ENCODE measurements at places on chromosomes 11 and 22.

- no peak for DNase-seq
These were observed 4.8 kb downstream of the NRXN2 start for GRCh38 chr11:64718084-64718779.

DNA sequence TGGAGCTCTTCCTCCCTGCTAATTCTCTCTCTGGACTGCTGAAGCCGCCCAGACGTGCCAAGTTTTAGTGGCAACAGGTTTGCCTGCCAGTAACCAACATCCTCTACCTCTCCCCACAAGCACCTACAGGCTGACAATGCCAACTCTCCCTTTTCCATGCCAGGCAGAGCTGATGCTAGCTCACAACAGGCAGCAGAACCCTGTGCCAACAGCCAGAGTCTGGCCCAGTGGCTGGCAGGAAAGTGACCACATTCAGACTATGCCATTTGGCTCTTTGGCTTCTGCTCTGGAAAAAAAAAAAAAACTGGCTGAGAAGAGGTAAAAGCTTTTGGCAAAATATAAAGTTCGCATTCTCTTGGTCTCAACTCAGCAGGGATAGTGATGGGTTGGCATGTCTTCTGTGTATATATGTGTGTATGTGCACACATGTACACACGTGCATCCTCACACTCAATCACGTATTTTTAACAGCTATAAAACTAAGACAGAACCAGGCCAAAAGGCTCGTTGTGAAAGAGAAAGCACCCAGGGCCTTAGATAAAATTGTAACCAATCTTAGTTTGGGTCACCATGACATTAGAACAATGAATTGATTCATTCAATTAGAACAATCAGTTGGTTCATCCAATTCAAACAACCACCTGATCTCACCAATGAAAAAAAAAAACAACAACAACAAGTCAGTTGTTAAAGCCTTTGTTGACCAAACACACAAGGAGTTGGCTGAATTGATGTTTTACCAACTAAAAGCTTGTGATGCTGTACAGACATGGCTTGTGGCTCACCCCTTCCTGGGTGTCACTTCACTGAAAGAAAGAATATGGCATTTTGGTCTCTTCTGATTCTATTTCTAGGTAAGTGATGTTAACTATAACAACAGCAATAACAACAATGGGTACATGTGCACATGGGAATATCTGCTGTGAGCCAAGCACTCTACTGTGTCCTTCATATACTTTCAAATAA, 48.6 kb downstream of the TRIM29 start:
- DNase-seq, result no peak

DNA sequence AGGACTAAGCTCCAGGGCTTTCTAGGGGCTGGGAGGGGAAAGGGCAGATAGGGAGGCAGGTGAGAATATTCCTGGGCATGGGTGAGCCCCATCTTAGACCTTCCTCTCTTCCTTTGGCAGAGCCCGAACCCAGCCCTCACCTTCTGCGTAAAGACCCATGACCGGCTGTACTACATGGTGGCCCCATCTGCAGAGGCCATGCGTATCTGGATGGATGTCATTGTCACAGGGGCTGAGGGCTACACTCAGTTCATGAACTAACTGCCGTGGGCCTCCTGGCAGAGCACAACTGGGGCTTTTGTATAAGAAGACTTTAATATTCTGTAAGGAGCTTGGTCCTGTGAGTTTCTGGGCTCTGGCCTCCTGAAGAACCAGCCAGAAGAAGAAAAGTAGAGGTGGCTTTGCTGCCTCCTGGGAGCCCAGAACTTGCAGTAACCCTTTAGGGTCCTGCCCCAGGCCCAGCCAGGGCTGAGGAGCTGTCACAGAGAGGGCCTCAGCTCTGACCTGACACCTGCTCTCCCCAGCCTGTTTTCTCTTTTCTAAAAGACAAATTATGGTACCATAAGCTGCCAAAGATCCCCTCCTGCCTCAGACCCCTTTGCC, 22.8 kb downstream of the TREH start:
- DNase-seq, result no peak

DNA sequence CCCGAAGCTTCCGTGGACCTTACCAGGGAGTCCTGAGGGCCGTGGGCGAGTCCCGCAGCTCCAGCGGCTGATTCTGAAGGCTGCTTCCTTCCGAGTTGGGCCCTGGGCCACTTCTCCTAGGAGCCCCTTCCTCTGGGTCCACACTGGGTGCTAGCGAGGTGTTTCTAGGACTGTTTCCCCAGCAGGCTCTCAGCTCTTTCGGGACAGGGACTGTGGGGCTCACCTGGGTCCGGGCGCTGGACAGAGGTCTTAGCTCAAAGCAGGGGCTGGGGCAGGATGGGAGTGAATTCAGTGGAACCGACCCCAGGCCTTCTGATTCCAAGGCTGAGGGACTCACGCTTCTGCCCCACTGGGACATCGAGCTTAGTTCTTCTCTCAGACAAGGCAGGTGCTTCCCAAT, 29.3 kb upstream of the CSNK1E start:
- DNase-seq, result no peak

GRCh38 chr11:45771566-45772448, 33.1 kb upstream of the SLC35C1 start:
- DNase-seq, result peak; percentile 67

DNA sequence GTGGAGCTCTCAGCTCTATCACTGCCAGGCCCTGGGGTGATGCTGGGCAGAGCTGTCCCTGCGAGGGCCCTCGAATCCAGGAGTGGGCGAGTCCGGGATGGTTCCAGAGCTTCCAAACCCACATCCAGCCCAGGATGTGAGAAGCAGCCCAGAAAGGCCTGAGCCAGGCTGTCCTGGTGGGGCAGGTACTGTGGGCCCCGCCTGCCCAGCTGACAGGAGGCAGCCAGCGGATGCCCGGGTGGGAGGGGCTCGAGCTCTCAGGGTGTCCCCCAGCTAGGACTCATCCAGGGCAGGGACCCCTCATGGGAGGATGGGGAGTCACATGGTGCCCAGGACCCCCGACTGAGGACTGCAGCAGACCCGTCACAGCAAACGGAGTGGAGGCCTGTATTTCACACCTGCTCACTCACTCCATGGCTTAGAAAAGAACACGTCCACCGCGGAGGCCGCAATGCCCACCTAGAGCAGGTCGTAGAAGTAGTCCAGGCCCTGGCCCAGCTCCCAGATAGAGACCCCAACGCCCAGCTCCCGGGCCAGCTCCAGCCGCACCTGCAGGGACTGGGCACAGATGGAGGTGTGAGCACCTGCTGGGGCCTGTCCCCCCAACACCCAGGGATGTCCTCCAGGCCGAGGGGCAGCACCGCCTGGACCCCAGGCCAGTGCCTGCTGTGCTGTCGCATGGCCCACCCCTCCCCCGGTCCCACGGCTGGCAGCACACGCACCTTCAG, 26.9 kb downstream of the TSPAN4 start:
- no peak for DNase-seq

DNA sequence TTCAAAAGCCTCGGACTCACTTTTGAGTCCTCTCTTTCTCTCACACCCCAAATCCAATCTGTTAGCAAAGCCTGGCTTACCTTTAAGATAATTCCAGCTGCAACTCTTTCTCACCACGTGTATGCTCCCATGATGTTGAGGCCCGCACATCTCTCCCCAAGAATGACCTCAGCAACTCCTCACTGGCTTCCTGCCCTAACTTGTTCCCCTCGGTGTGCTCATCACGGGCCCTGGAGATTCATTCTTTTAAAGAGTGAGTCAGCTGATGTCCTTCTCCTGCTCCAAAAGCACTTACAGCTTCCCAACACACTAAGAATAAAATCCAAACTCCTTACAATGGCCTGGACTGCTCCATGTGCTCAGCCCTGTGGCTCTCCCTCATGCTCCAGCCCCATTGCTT, 1041.3 kb downstream of the OPCML start:
- no peak for DNase-seq

DNA sequence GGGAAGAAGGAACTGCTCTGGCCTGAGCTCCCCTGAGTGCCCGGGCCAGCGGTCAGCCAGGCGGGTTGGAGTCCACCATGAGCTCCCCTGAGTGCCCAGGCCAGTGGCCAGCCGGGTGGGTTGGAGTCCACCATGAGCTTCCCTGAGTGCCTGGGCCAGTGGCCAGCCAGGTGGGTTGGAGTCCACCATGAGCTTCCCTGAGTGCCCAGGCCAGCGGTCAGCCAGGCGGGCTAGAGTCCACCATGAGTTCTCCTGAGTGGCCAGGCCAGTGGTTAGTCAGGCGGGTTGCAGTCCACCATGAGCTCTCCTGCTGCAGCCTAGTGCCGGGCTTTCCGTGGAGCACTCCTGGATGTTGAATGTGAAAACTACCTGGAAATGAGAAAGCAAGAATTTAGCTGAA, 844.0 kb downstream of the TBC1D22A start:
- no peak for DNase-seq

DNA sequence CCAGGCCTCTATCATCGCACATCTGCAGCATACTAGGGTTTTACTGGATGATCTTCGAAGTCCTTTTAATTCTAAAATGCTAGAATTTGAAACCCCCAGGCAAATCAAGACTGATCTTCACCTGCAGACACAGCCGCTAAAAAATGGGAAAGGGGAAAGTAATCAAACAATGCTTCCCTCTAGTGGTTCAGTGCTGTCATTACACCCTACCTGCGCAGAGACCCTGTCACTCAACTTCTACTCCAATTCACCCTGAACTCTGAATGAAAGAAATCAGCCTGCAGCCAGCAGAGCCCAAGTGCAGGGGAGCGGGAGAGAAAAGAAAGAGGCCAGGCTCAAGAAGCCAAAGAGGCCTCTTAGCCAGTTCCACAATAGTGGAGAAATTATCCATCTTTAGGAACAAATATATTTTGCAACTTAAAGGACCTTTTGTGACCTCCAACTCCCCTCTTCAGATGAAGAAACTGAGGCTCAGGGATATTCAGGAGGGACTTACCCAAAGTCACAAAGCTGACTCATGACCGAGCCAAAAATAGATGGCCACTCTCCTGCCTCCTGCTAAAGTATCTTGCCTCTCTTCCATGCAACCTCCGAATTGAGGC, 33.0 kb downstream of the SERGEF start:
- no peak for DNase-seq

DNA sequence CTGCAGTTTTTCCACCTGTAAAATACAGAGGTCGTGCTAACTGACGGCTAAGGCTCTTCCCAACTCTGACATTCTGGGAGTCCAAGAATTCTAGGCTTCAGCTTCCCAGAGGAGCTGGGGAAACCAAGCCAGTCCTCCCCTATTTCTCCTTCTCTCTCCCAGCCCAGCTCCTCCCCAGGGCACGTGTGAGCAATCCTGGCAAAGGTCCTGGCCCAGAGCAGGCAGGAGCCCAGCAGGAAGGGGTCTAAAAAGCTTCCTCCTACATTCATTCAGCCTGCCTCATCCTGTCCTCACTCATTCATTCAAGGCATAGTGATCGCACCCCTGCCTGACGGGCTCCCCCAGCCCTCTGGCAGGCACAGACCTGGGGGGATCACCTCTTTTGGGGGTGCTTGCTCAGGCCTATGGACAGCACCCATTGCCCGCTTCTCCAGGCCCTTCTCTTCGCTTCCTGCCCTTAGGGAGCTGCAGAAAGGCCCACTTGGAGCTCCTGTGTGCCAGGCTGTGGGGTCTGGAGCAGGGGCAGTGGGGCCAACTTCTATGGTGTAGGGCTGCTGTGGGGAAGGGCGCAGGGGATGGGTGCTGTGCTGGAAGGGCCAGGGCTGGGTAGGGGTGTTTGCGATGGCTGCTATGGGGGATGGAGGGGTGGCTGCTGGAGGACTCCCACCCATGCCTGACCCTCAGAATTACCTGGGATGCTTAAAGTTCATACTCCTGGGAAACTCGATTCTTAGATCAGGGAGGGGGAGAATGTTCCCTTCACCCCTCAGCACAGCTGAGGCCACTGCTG, 9.8 kb downstream of the KCNC1 start:
- no peak for DNase-seq

DNA sequence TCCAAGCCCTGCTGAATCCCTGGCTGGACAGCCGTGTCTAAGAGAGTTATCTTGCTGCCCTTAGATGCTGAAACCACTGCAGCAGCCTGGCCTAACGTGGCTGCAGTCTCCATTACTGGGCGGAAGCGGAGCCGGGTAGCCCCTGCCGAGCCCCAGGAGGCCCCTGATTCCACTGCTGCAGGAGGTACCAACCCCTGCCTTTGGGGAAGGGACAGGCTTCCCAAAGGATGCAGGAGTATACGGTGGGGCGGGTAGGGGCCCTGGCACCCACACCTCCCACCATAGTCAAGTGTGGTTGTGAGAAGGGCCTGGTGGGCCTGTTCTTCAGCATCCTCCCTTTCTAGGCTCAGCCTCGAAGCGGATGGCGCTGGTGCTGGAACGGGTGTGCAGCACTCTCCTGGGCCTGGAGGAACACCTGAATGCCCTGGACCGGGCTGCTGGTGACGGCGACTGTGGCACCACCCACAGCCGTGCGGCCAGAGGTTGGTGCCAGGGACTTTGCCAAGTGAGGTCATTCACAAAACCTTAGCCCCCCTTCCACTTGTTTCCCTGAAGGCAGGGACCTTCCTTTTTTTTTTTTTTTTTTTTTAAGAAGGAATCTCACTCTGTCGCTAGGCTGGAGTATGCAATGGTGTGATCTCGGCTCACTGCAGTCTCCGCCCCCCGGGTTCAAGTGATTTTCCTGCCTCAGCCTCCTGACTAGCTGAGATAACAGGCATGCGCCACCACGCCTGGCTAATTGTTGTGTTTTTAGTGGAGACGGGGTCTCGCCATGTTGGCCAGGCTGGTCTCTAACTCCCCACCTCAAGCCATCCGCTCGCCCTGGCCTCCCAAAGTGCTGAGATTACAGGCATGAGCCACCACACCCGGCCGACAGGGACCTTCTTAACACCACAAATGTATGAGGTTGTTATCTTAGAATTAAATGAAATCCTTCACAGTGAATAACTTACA, 11.0 kb downstream of the TKFC start:
- DNase-seq, result no peak

GRCh38 chr11:66559142-66559865, 9.1 kb downstream of the CTSF start:
- DNase-seq, result no peak

GRCh38 chr22:48249713-48250268, 1487.3 kb downstream of the TBC1D22A start:
- no peak for DNase-seq

DNA sequence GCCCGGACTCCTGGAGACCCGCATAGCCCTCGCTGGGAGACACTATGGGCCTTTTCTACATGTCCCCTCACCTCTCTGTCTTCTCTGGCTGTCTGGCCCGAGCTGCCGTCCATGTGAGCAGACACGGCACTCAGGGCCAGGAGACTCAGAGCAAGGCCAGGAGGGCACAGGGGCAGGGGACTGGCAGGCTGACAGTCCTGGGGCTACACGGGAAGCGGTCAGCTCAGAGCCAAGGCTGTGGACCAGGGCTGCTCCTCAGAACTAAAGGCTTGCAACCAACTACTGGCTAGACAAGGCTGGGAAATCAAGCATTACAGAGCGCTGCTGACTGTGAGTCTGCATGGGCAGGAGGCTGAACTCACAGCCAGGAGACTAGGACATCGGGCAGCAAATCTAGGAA, 56.1 kb upstream of the CDON start:
- no peak for DNase-seq

GRCh38 chr11:124837491-124837856, 27.8 kb upstream of the ROBO3 start:
- peak; percentile 52 for DNase-seq

DNA sequence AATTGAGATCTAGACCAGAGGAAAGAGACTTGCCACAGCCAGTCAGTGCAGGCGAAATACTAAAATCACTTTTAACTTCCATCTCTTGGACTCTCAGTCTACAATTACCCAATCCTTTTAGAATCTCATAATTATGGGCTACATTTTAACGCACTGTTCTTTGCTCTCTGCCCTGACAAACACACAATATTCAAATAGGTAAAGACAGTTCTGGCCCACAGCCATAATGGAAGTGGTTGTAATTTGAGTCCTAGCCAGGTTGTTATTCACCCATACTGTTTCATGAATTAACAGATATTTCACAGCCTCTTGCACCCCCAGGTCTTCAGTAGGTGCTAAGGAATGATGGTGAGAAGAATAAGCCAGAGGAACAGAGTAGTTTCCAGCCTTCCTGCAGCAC, 830 bp downstream of the C11orf97 start:
- no peak for DNase-seq

- DNase-seq, result no peak
These were observed 24.9 kb downstream of the ART5 start for GRCh38 chr11:3616721-3617460.

All from renal cortex interstitium (tissue), 15 donors.